Adrenal gland (tissue), 19 donors: ENCODE measurements at places on chromosomes 4 and X. TPM values are rescaled to one million over a fixed set of nuclear protein-coding genes. Genes with fewer than 3 reads are reported as not detected.

The ADH1A gene
- total RNA-seq, result not detected

The RBM46 gene
- total RNA-seq, result not detected

The GAB3 gene
- 4.3 TPM for total RNA-seq

DNA sequence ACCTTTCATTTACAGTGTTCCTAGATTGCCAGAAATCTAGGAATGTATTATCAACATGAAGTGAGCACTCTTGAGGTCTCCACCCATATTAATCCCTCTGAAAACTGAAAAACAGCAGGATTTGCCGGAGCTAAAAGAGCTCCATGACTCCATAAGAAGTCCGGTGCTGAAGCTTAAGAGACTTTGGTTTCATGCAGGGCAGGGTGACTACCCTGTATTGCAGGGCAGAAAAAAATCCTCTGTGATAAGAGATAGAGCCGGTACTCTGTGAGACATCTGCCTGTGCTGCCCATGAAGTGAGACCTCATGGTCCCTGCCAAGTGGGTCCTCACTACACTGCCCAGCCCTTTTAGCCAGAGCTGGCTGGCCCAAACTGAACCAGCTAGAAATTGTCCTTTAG, 127.2 kb upstream of the NPY2R start:
- no peaks in the 10 kb centered on the region for H3K4me1 ChIP-seq
- H3K27ac ChIP-seq, result no peak overlapping the region
- no peak overlapping the region for H3K4me3 ChIP-seq
- no peaks in the 10 kb centered on the region for H3K36me3 ChIP-seq
- H3K27me3 ChIP-seq, result no peaks in the 10 kb centered on the region

DNA sequence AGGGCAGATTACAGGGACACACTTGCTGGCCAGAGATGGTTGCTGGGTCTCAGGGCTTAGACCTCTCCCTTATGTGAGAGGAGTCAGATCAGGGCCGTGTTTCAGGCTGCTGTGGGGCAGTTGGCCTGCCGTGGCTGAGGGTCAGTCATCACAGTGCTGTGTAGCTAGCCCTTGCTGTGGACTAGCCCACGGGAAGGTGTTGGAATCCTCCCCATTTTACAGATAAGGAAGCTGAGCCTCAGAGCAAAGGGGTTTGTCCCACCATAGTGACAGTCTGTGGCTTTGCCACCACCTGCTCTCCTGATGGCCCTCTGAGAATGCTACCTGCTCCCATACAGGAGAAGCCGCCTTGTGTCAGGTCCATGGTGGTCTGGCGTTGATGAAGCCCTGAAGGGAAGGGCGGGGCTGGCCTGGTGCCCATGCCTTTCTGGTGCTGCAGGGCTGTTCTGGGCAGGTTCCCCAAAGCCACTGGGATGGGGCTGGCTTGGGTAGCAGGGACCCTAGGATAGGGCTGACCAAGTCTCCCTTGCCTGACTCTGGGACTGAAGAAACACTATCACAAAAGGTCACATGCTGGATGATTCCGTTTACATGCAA, 2.4 kb upstream of the FAM53A start:
- no peak overlapping the region for H3K4me3 ChIP-seq
- H3K36me3 ChIP-seq, result peaks cover 13% of the 10 kb centered on the region
- peak; percentile 38 for DNase-seq
- H3K27ac ChIP-seq, result no peak overlapping the region
- H3K27me3 ChIP-seq, result no peaks in the 10 kb centered on the region
- peaks cover 3% of the 10 kb centered on the region for H3K4me1 ChIP-seq

DNA sequence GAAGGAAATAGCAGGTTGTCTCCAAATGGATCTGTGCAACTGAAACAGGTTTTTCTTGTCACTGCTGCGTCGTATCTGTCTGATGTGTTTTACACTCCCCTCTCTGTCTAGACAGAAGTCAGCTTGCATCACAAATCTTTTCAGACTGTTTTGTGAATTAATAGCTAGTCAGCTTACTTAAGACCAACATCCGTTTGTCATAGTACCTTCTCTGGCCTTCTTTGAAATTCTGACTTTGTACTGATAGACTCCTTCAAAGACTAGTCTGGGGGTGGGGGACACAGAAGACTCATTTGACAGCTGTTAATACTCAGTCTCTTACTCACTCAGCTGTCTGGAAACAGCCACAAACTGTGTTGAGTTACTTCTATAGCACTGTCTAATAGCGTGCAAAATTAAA, 197.8 kb downstream of the PALLD start:
- H3K27ac ChIP-seq, result no peak overlapping the region
- no peaks in the 10 kb centered on the region for H3K36me3 ChIP-seq
- no peak overlapping the region for H3K4me3 ChIP-seq
- DNase-seq, result no peak
- no peaks in the 10 kb centered on the region for H3K27me3 ChIP-seq

DNA sequence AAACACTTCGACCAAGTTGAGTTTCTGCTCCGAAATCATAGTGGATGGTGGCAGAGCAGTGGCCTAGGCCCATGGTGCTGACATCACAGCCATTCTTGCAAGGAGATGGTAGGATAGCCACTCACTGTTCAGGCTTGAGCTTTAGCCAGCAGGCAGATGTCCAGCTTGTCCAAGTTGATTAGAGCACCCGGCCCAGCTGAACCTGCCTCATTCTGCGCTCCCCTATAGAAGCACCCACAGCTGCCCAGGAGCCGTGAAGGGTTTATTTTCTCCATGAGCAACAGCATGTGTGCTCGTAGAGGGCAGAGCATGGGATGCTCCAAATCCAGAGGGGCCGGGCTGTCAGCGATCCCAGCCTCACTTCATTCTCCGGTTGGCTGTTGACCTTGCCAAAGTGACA, 16.2 kb downstream of the PIGG start:
- no peak overlapping the region for H3K4me3 ChIP-seq
- no peak overlapping the region for H3K27ac ChIP-seq
- DNase-seq, result no peak
- H3K36me3 ChIP-seq, result peaks cover 35% of the 10 kb centered on the region
- no peaks in the 10 kb centered on the region for H3K27me3 ChIP-seq

DNA sequence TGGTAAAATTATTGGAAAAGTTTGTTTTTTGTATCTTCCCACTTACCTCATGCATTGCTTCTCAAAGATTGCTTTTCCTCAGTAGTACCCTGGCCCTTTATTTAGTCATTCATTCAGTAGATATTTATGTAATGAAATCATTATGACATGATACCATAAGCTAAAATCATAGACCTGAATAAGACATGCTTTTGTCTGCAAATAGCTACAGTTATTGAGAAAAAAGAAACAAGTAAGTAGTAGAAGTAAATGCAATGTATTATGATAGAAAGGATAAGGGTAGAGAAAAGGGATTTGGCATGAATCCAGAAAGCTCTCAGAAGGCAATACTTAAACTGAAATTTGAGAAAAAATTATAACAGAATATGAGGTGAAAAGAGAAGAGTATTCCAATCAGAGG, 352.5 kb downstream of the GPM6A start:
- no peaks in the 10 kb centered on the region for H3K4me1 ChIP-seq
- no peaks in the 10 kb centered on the region for H3K27me3 ChIP-seq
